Activated naive CD4-positive, alpha-beta T cell treated with anti-CD3 and anti-CD28 coated beads for 36 hours (primary cell): ENCODE measurements at places on chromosomes 2 and 18. TPM values are rescaled to one million over a fixed set of nuclear protein-coding genes. Genes with fewer than 3 reads are reported as not detected.

DNA sequence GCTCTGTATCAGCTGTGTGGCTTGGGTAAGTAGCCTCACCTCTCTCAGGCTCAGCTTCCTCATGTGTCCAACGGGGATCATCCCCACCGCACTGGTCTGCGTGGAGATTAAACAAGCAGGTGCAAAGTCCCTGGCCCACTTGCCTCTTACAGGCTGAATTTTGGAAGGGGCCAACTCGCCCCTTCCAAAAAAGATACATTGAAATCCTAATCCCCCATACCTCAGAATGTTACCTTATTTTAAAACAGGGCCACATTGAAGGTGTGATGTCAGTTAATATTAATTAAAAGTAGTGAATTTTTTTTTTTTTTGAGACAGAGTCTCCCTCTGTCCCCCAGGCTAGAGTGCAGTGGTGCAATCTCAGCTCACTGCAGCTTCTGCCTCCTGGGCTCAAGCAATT lies 34.8 kb downstream of the TBC1D8 start:
- H3K27ac ChIP-seq: no peak overlapping the region
- H3K4me1 ChIP-seq: no peaks in the 10 kb centered on the region
- no peak overlapping the region for H3K4me3 ChIP-seq
- DNase-seq: no peak
- H3K36me3 ChIP-seq: no peaks in the 10 kb centered on the region
- H3K27me3 ChIP-seq: no peaks in the 10 kb centered on the region

GRCh38 chr2:25920786-25921415 lies 42.6 kb upstream of the ASXL2 start:
- H3K4me3 ChIP-seq: no peak overlapping the region
- H3K4me1 ChIP-seq: peaks cover 8% of the 10 kb centered on the region
- no peaks in the 10 kb centered on the region for H3K27me3 ChIP-seq

DNA sequence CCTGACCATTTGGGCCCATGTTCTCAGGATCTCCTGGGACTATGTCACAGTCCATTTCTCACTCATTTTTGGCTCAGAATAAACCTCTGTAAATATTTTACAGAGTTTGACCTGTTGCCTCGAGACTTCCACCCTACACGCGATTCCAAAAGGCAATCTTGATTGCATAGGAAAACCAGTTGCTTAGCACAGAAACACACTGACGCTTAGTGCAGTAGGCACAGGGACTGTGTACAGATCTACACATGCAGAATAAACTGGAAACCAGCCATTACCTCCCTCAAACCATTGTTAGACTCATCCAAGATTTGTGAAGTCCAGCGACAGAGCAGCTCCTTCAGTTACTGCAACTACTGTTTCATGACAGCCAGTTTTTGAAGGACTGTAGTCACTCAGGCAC lies 73.0 kb downstream of the NCKAP5 start:
- no peaks in the 10 kb centered on the region for H3K4me1 ChIP-seq
- peaks cover 3% of the 10 kb centered on the region for H3K27me3 ChIP-seq
- H3K4me3 ChIP-seq: no peak overlapping the region
- H3K36me3 ChIP-seq: no peaks in the 10 kb centered on the region
- no peak overlapping the region for H3K27ac ChIP-seq

DNA sequence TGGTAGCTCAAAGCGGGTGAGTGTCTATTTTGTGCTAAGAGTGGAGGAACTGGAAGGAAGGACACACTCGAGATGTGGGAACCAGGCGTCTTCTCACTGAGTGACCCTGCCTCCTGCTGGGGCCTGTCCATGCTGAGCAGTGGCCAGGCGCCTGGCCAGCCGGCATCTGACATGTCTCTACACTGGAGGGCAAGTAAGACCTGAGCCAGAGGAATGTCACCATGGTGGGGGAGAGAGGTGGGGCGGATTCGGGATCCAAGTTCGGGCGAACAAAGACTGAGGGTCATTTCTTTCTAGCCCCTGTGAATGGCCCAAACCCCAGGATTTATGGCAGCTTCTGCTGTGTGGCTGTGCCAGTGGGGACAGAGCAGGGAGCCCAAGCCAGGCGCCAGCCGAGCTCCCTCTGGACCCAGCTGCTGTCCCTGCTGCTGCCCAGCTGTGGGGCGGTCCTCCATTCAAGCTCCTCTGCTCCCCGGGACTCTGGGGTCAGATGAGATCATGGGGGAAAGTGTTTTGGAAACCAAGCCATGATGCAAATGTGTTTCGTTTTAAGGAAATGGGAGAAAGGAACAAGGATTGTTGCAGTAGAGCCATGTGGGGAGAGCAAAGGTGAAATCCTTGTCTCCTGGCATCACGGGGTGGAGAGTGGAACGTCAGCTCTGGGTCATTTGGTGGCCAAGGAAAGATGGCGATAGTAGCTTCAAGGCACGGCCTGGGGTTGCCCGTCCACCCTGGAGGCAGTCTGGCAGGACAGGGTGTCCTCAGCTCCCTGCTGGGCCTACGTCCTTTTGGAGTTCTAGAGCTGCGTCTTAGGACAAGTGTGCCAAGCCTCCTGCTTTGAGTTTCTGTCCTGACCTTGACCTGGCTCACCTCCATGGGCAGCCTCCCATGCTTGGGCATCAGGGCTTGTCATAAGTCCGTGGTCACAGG lies 8.1 kb downstream of the ACKR3 start:
- no peak for DNase-seq
- no peaks in the 10 kb centered on the region for H3K4me1 ChIP-seq
- H3K27ac ChIP-seq: no peak overlapping the region
- peaks cover 14% of the 10 kb centered on the region for H3K36me3 ChIP-seq

GRCh38 chr18:29494371-29494770 lies 1317.4 kb upstream of the CDH2 start:
- H3K36me3 ChIP-seq: no peaks in the 10 kb centered on the region
- no peak overlapping the region for H3K4me3 ChIP-seq
- H3K27me3 ChIP-seq: no peaks in the 10 kb centered on the region
- no peaks in the 10 kb centered on the region for H3K4me1 ChIP-seq
- no peak overlapping the region for H3K27ac ChIP-seq
- DNase-seq: no peak

DNA sequence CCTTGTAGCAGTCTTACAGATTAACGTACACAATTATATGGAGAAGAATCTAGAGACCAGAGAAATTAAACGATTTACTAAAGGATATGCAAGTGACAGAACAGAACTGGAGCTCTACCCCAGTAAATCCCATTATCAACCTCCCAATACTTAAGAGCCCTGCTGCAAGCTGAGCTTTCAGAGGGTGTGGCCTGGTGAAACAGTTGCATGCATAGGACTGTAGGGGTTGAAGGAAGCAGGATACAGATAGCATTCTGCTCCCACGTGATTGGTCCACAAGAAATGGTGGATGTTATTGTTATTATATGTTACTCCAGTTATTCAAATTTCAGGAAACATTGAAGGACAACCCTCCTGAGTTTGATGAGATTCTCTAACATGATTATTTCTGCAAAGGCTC lies 210.8 kb upstream of the THUMPD2 start:
- no peaks in the 10 kb centered on the region for H3K4me1 ChIP-seq
- no peak for DNase-seq
- no peaks in the 10 kb centered on the region for H3K36me3 ChIP-seq
- H3K4me3 ChIP-seq: no peak overlapping the region
- H3K27ac ChIP-seq: no peak overlapping the region
- H3K27me3 ChIP-seq: no peaks in the 10 kb centered on the region

- H3K27ac ChIP-seq: no peak overlapping the region
- H3K36me3 ChIP-seq: no peaks in the 10 kb centered on the region
Measured at GRCh38 chr18:73556904-73557303, 590.7 kb downstream of the FBXO15 start.

GRCh38 chr2:218645126-218645525 lies 14.3 kb downstream of the ZNF142 start:
- H3K36me3 ChIP-seq: peaks cover 46% of the 10 kb centered on the region
- peaks cover 6% of the 10 kb centered on the region for H3K4me1 ChIP-seq
- H3K27me3 ChIP-seq: no peaks in the 10 kb centered on the region
- H3K4me3 ChIP-seq: no peak overlapping the region
- no peak overlapping the region for H3K27ac ChIP-seq
- no peak for DNase-seq

GRCh38 chr2:159860581-159861310 lies 62.7 kb upstream of the CD302 start:
- H3K27me3 ChIP-seq: no peaks in the 10 kb centered on the region
- peaks cover 44% of the 10 kb centered on the region for H3K36me3 ChIP-seq
- DNase-seq: no peak

Gene GPR45
- not detected for total RNA-seq

Gene B3GNT2
- total RNA-seq: 31.2 TPM

Gene MOCOS
- not detected for total RNA-seq
